Esophagus muscularis mucosa (tissue), 4 donors: ENCODE measurements at places on chromosomes 7 and 10. TPM values are rescaled to one million over a fixed set of nuclear protein-coding genes. Genes with fewer than 3 reads are reported as not detected.

DNA sequence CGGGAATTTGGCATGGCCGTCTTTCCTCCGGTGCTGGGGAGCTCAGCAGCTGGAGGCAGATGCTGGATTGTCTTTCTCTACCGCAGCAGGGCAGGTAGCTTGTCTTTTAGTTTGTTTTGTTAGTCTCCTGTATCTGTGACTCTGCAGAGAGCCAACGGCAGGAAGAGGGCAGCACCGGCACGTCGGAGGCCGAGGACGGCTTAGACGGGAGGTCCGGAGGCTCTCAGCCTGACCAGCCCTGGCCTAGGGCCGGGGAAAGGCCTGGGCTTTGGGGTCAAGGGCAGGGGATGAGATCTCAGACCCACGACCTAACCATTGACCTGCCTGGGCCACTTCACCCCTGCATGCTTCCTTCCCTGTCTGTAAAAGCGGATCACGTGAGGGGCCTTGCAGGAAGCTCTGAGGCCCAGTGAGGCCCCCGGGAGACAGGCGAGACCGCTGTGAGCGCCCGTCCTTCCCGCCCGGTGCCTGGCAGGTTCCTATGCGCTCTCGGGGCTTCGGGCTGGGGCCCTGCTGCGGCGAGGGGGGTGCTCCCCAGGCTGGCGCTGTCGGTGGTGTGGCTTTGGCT lies 72.7 kb downstream of the LHPP start:
- no peak for DNase-seq
- no peak overlapping the region for H3K27ac ChIP-seq
- H3K36me3 ChIP-seq = no peaks in the 10 kb centered on the region
- H3K4me1 ChIP-seq = peaks cover 34% of the 10 kb centered on the region
- no peak overlapping the region for H3K4me3 ChIP-seq

GRCh38 chr10:725786-726185 lies 36.3 kb upstream of the DIP2C start:
- no peak overlapping the region for H3K4me3 ChIP-seq
- H3K27me3 ChIP-seq = no peaks in the 10 kb centered on the region

DNA sequence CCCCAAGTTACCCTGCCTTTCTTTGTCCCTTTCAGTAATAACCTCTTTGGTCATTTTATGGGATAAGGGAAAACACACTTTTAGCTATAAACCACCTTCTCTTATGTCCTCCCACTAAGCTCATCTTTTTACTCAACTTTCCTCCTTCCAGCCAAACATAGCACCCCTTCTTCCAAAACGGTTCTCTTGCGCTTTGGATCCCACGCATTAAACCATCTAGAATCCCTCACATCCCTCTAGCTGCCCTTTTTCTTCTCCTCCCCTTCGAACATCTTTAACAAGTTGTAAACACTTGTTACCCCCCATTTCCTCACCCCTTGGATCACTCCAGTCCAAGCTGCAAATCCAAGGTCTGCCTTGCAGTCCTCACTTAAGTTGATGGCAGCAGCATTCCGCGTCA lies 13.4 kb downstream of the WAPL start:
- no peak overlapping the region for H3K4me3 ChIP-seq
- H3K27ac ChIP-seq = no peak overlapping the region
- no peak for DNase-seq
- H3K4me1 ChIP-seq = peaks cover 43% of the 10 kb centered on the region

The SFTPA1 gene
- total RNA-seq = not detected

DNA sequence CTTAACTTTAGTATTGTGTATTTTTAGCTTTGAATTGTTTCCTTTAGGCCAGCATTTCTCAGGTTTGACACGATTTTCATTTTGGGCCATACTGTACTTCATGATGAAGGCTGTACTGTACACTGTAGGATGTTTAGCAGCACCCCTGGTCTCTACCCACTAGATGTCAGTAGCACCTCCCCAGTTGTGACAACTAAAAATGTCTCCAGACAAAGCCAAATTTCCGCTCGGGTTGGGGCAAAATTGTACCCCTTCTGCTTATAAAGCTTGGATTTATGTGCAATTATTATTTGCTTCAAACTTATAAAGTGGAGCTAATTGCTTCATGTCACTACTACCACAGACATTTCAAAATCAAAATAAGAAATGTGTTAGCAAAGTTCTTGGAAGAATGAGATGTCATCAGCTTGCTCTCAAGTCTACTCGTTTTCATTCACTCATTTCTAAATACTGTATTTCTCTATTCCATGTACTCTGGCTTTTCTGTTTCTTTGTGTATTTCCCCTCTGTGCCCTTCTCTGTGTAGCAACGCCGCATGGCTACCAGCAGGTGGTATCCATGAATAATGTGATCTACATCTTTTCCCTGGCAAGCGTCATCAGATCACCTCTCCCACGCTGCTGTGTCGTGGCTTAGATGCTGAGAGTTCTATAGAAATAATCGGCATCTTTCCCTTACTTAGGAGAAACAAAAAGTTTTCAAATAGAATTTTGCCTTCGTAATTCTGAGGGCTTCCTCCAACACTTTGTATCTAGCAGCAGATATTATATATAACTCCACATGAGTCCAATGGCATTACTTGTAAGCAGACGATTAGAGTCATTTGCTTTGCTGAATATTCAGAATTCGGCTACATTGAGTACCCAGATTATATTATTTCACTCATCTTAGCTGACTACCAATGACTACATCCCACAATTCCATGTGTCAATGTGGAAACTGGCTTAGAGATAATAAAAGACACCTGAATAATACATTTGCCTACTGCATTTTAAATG lies 47.8 kb upstream of the CALCR start:
- H3K4me1 ChIP-seq = no peaks in the 10 kb centered on the region
- DNase-seq = no peak
- H3K27ac ChIP-seq = no peak overlapping the region
- no peaks in the 10 kb centered on the region for H3K36me3 ChIP-seq
- H3K27me3 ChIP-seq = no peaks in the 10 kb centered on the region
- H3K4me3 ChIP-seq = no peak overlapping the region

DNA sequence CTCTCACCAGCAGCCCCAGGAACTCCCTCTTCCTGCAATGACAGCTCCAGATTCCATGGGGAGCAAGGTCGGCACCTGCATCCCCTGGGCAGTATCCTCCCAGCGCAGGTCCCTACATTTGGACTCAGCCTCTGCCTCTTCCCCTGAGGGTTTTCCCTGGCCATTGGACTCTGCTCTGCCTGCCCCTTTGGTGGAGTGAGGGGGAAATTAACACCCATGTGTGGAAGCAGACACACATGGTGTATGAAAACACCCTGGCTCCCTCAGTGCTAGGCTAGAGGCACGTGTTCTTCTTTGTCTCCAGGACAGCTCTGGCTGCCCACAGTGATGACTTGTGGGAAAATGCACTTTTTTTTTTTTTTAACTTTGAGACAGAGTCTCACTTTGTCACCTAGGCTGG lies 8.4 kb downstream of the PRF1 start:
- peak; percentile 83 for DNase-seq
- H3K27ac ChIP-seq = no peak overlapping the region

DNA sequence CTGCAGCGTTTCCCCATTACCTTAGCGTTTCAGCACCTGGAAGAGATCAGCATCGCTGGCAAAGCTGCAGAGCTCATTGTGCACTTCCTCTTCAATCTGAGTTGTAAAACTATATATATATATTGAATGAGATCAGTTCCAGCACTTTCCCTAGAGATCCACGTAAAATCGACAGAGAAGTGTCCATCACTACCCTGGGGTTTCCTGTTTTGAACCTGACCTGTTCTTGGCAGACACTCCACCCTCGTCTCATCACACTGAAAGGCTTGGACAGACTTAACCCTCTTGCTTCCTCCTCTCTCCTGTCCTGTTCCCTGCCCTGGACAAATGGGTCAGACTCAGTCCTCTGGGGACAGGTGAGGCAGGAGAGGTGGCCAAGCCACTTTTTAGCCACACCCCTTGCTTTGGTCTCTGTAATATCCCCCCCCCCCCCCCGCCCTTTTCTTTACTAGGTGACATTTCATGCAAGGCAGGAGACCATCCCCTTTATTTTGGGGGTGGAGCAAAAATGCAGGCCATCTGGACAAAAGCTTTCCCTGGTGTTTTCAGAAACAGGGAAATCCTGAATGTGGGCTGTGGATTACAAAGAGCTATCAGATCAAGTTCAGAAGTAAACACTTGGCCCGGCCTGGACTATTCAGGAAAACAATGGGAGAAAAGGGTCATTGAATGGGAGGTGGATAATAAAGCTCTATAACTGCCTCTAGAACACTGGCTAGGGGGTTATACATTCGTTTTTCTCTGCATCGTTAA lies 83.7 kb upstream of the KDM7A start:
- no peaks in the 10 kb centered on the region for H3K27me3 ChIP-seq
- no peak overlapping the region for H3K4me3 ChIP-seq
- DNase-seq = no peak

The ZNF487 gene
- 10.1 TPM for total RNA-seq

The DDC gene
- total RNA-seq = not detected

DNA sequence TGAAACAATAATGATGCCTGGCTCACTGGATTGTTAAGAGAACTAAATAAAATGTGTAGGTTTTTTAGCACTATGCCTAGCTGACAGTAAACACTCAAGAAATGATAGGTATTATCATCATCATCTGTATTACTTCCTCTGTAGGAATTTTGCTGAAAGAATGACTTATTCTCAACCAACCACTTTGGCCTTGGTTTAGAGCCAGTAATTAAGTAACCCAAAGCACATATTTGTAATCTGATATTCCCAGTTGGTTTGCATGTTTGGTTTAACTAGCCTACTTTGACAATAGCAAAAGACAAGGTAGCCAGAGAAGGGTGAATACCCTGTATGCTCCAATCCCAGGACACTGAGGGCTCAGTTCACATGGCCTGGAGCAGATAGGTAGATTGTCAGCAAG lies 34.4 kb downstream of the BCAP29 start:
- H3K4me3 ChIP-seq = no peak overlapping the region
- no peaks in the 10 kb centered on the region for H3K27me3 ChIP-seq
- peaks cover 44% of the 10 kb centered on the region for H3K36me3 ChIP-seq

The TLX1 gene
- total RNA-seq = not detected

The COL13A1 gene
- total RNA-seq = 3.3 TPM

GRCh38 chr7:84701524-84702306 lies 485.1 kb downstream of the SEMA3D start:
- H3K36me3 ChIP-seq = no peaks in the 10 kb centered on the region
- no peaks in the 10 kb centered on the region for H3K27me3 ChIP-seq
- DNase-seq = no peak
- H3K4me3 ChIP-seq = no peak overlapping the region
- no peak overlapping the region for H3K27ac ChIP-seq
- no peaks in the 10 kb centered on the region for H3K4me1 ChIP-seq

DNA sequence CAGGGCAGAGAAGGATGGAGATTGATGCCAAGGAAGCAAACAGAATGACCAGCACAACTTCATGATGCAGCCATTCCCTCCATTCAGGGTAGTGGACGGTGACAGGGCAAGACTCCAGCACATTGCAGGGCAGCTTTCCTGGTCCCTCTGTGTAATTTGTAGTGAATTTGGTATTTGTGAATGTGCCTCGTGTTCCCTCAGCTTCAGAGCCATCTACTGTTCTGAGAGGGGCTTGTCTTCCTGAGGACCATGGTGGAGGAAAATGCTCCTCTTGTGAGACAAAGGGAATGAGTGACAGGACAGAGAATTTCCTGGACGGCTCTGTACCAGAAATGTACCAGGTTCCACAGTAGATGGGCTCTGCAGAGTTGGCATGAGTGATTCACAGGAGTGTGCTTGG lies 132.1 kb downstream of the ADRA2A start:
- no peaks in the 10 kb centered on the region for H3K27me3 ChIP-seq
- peak; percentile 90 for DNase-seq
- no peak overlapping the region for H3K27ac ChIP-seq
- H3K4me1 ChIP-seq = no peaks in the 10 kb centered on the region

The CNOT4 gene
- total RNA-seq = 28.7 TPM

GRCh38 chr10:130877126-130877525 lies 434.4 kb downstream of the TCERG1L start:
- no peak overlapping the region for H3K27ac ChIP-seq
- H3K36me3 ChIP-seq = no peaks in the 10 kb centered on the region
- no peaks in the 10 kb centered on the region for H3K27me3 ChIP-seq
- no peak for DNase-seq
- no peak overlapping the region for H3K4me3 ChIP-seq

DNA sequence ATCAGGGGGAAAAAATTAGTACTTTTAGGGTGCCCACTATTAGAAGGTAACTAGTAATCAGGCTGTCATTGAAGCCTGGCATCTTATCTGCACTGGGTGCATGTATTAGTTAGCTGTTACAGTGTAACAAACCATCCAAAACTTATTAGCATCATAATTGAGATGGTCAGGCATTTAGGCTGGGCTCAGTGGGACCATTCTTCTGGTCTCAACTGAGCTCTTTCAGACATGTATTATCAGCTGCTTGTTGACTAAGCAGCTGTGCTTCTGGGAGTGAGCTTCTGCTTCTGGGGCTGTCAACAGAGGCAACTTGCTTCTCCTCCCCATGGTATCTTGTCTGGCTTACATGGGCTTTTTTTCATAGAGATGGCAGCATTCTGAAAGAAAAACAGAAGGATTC lies 154.0 kb upstream of the ZNF92 start:
- H3K36me3 ChIP-seq = no peaks in the 10 kb centered on the region
- H3K4me3 ChIP-seq = no peak overlapping the region
- H3K27me3 ChIP-seq = no peaks in the 10 kb centered on the region
- H3K27ac ChIP-seq = no peak overlapping the region

GRCh38 chr7:2074691-2075090 lies 158.1 kb downstream of the MAD1L1 start:
- no peak overlapping the region for H3K27ac ChIP-seq
- no peak for DNase-seq
- no peak overlapping the region for H3K4me3 ChIP-seq
- H3K36me3 ChIP-seq = no peaks in the 10 kb centered on the region
- H3K27me3 ChIP-seq = no peaks in the 10 kb centered on the region

The LRRD1 gene
- not detected for total RNA-seq

- no peak for DNase-seq
- peaks cover 47% of the 10 kb centered on the region for H3K4me1 ChIP-seq
- peak overlapping the region; percentile 74 for H3K4me3 ChIP-seq
- no peaks in the 10 kb centered on the region for H3K27me3 ChIP-seq
These were observed 767 bp downstream of the EIF4EBP2 start for GRCh38 chr10:70404787-70405036.

DNA sequence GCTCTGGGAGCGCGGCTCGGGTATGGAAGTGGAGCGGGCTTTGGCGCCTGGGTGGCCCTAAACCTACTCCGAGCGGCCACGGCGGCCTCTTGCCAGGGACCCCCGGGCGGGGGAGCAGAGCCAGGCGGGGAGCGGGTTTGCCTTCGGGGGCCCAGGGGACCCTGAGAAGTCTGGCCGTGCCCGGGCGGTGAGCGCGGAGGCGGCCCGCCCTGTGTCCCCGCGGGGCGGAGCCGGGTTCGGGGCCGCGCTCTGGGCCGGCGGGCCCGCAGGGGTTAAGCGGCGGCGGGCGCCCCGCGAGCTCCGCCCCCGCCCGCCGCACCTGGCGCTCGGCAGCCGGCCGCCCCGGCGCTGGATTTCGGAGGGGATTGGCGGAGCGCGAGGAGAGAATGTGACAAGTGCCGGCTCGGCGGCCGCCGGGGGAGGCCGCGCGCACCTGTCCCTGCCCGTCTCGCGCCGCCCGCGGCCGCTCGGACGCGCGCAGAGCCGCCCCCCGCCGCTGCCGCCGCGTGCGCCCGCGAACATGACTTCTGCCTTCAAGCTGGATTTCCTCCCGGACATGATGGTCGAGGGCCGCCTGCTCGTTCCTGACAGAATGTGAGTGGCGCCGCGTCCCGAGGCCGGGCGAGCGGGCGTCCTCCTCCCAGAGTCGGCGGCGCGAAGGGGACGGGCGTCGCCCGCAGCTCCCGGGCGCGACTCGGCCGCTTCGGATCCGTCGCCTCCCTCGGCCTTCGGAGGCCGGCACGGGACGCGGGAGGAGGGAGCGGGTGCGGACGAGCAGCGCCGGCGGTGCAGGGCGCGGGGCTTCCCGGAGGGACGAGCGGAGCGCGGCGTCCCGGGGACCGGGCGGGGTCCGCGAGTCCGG lies at the start of gene CELF2:
TSS of gene CELF2 (plus strand) at position 303 of the 862 bp plus-strand sequence. CDS start at position 521, 218 bp downstream.
- peak within 1 kb of the TSS; percentile 89 for H3K4me3 ChIP-seq
- H3K27ac ChIP-seq = peak within 1 kb of the TSS; percentile 89
- no peaks in the 10 kb centered on the region for H3K27me3 ChIP-seq
- DNase-seq = no peak
- no peaks in the 10 kb centered on the region for H3K36me3 ChIP-seq
- H3K4me1 ChIP-seq = peaks cover 24% of the 10 kb centered on the region
